ENCODE measurements at places on chromosomes 6 and 20.

DNA sequence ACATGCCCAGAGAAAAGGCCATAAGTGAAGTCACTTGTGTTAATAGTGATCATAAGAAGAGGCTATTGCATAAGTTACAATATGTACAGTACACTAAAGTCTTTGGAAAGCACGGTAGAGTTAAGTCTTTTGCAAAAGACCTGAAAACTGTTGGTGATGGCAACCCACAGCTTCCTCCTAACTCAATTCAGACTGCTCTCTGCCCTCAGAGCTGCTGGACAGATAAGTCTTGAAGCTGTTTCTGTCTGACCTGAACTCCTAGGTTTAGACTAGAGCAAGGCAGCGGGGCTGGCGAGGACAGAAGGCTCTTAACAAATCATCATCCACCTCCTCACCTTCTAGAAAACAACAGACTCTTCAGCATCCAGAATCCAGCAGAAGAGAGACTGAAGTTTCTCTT lies 125.4 kb downstream of the CD24 start:
- DNase-seq = no peak

GRCh38 chr6:91268941-91269340 lies 682.1 kb upstream of the MAP3K7 start:
- DNase-seq = no peak

DNA sequence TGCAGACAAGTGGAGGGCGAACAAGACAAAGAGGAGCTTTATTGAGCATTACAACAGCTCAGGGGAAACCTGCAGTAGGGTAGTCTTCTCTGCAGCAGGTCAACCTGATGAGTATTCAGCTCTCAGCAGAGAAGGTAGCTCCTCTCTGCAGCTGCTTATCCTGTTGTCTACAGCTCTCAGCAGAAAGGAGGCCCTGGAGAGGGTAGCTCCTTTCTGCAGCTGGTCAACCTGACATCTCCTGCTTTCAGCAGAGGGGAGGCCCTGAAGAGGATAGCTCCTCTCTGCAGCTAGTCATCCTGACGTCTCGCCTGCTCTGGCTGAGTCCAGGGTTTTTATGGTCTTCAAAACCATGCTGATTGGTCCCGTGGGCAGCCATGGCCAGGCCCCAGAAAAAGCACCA lies 113.6 kb downstream of the CD24 start:
- DNase-seq = no peak

GRCh38 chr6:121549736-121550135 lies 114.3 kb downstream of the GJA1 start:
- no peak for DNase-seq

DNA sequence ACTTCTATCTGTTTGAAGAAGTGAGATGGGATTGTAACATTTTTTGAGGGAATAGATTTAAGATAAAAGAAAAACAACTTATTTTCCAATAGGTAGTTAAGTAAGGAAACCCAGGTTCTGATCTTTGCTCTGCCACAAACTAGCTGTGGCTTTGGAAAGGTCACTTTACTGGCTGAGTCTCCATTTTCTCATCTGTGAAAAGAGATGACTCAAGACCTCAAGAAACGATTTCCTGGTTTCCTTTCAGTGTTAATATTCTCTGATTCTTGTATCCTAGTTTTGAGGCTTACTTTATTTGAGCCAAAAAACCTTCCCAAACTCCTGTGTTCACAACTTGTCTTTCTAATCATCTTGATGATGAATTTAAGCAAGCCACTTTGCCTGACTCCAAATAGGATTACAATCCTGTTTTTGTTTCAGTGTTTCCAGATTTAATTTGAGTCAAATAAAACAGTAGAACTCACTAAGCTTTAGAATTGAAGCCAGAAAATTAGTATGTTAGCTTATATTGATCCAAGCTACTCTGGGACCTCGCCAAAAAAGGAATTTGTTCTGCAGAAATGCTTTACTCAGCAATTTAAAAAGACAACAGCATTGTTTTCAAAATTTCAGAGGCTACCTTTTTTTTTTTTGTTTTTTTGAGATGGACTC lies 51.1 kb downstream of the ENPP1 start:
- DNase-seq = no peak

DNA sequence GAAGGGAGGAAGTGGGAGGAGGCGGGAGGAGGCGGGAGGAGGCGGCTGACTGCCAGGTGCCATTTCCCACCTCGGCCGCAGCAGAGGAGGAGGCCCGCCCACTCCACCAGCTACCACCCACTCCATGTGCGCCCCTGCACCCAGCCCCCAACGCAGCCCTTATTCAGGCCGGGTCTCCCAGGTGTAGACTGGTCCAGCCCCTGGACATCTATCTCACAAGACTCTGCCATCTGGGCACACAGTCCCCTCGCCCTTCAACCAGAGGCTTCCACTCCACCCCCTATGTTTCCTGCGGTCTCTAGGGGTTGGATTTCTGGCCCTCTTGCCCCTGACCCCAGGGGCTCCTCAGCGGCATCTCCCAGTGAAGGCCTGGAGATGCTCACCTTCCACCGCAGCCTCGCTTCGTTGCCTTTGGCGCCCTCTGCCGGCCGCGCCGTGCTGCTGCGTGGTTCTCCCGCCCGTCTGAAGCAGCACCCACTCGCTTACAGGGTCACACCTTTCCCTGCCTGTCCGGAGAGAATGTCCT lies 32.6 kb upstream of the FAM83D start:
- peak; percentile 84 for DNase-seq

DNA sequence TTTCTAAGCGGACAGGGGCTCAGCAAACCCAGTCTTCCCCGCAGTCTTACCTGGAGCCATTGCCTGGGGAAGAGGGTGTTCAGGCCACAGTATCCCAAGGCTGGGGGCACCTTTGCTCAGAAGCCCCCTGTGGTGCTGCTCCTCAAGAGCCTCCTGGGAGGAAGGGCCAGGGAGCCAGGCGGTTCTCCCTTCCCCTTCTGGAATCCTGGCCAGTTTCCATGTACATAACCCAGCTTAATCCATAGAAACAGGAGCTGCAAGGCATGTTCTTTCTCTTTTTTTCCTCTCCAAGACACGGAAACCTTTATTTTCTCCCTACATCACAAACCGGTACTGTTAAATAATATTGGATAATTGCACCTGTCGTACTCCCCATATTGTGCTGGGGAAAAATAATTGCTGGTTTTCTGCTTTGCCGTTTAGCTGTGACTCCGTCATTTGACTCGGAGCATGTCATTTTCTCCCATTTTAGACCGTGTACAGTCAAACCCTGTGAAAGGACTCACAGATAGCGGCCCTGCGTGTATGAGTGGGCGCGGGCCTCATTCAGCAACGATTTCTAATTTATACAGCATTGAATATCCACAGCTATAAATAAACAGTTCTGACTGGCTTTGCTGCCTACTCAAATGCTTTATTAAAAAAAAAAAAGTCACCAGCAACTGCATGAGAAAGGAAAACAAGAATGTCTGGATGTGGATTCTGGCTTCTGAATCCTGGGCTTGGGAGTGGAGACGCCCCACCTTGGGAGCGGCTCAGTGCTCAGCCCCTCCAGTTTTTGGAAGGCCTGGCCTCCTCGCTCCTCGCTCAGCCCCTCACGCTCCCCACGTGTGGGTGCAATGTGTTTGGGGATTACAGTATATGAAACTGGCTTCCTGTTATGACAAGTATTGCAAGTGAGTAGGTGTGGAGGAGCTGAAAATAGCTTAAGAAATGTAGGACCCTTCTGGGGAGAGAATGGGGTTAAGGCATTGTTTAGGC lies 67.3 kb downstream of the ADTRP start:
- DNase-seq = no peak

- DNase-seq = no peak
Observed at GRCh38 chr6:25156123-25156522, 123.1 kb upstream of the CARMIL1 start.

GRCh38 chr6:142695016-142695415 lies 250.0 kb downstream of the HIVEP2 start:
- DNase-seq = no peak

All from NCI-H2171 (cell line).